ENCODE measurements at places on chromosomes 16 and 17.

DNA sequence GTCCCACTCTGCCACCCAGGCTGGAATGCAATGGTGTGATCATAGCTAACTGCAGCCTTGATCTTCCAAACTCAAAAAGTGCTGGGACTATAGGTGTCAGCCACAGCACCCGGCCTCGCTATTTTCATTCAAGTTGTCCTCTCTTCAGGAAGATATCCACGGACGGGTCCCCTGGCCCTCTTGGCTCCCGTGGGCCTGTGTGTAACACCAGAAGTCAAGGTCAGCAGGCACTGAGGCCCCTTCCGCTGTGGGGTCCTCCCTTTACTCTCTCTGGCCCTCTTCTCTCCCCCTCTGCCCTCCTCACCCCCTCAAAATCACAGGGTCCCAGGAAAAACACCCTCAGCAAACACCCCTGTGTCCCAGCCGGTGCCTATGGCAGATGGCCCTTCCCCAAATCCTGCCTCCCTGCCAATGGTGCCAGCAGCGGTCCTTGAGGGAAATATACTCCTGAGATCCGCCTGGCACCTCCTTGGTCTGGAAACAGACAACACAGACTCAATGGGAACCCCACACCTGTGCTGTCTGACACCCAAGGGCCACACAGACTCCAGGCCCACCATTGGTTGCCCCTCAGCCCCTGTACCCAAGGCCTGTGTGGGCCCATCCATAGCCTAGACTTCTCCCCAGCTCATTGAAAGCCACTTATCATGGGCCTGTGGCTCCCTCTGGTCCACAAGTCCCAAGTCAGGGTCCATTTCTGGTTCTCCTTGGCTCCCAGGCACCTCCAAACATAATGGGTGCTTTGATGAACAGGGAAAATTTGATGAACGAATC, 221.5 kb downstream of the ZNF423 start:
- DNase-seq, result no peak

- no peak for DNase-seq
Measured at GRCh38 chr16:15990902-15991301, 41.5 kb downstream of the ABCC1 start.

DNA sequence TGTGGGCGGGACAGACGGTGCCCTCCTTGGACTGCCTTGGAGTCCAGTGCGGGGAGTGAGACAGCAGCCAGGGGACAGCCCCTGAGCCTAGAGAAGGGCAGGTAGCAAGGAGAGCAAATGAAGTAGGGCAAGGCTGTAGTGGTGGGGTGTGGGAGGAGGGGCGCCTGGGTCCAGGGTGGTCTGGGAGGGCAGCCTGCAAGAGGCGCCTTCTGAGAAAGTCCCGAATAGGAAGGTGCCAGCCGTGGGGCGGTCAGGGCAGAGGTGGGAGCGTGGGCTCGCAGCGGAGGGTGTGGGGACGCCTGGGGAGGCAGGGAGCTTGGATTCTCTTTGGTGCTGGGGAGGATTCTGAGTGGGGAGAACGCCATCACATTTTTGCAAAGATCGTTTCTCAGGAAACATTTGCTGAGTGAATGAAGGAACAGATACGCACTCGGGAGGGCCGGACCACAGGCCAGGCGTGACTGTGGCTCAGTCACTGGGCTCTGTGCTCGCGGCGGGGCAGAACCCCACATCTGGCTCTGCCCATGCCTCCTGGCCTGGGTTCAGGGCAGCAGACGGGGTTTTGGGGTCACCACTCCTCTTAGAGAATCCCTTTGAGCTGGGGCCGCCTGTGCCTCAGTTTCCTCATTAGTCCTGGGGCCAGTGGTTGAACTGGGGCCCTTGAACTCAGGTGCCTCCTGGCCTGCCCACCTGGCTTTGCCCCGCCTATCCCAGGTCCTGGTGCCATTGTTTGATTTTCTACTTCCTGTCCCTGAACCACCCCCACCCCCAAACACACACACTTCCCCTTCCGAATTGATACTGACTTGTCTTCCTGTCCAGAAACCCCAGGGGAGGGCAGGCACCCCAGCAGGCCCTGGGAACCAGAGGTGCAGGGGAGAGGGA, 4.2 kb downstream of the SNN start:
- DNase-seq, result no peak

GRCh38 chr17:10674704-10675103, 17.6 kb upstream of the MYH3 start:
- no peak for DNase-seq

GRCh38 chr17:31596382-31597323, 205.2 kb downstream of the RAB11FIP4 start:
- DNase-seq, result peak; percentile 60

DNA sequence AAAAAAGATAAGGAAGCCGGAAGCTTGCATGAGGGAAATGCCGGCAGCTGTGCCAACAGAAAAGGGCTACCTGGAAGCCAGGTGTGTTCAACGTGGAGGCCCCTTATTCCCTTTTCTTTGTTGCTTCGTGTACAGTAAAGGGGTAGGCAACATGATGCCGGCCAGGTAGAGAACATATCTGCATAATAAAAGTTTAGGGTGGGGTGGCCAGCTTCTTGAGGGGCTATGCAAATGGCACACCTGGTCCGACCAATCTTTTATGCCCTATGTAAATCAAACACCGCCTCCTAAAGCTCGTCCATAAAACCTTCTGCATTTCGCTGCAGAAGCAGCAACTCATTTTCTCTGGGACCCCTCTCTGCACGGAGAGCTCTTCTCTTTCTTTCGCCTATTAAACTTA, 911.6 kb downstream of the KCNJ2 start:
- no peak for DNase-seq

- peak; percentile 80 for DNase-seq
Measured at GRCh38 chr17:16521070-16521727, 29.2 kb upstream of the LRRC75A start.

DNA sequence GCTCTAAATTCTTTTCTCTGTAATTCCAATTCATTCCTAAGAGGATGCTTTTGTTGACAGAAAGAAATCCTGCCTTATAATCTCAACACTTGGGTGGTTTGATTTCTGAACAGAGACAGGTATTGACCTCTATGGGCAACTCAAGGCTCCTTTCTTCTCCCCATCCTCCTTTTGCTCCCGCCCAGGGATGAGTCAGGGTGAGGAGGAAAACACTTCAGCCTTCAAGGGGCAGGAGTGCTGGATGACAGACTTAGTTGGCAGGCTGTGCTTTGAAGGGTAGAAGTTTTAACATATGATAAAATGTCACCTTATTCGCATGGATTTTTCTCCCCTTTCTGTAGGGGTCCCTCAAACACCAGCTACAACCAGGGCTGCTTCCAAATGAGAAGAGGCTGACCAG, 16.7 kb upstream of the TOM1L1 start:
- DNase-seq, result no peak

DNA sequence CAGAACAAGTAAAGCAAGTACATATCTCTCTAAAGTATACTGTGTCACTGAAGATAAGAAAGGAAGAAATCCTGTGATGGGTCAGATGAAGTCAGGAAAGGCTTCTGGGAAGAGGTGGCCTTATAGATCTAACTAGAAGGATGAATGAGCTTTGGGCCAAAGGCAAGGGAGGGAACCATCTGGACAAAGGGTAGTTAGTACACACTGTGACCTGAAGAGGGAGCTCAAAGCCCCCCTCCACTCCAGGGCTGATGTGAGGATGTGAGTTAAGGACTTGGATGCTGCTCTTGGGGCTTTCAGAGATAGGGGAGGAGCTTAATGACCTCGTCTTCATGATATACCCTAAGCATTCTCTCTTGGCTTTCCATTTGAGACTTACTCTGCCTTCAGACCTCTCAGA, 185.3 kb upstream of the CACNG3 start:
- peak; percentile 51 for DNase-seq

DNA sequence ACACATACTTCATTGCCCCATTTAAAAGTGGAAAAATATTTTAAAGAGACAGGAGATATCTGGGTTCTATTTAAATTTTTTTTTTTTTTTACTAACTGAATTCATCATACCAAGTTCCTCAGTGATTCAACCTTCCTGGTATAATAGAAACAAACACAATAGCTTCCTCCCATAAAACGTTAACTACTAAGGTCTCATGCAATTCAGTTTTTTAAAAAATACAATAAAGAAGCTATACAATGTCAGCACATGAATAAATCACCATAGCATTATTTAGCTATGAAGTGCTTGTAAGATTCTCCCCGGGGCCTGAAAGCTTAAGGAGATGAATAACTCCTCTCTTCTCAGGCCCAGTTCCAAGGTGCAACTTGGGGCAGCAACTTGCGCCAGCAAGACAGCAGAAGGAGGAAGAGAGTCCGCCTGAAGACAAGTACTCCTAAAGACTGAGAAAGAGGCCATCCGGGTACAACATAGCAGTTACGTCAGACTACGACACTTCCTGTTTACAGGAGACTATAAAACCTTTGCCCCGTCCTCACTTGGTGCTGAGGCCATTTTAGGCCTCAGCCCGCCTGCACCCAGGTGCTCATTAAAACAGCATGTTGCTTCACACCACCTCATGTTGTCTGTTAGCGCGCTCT, 81.5 kb downstream of the MYO1D start:
- DNase-seq, result no peak

DNA sequence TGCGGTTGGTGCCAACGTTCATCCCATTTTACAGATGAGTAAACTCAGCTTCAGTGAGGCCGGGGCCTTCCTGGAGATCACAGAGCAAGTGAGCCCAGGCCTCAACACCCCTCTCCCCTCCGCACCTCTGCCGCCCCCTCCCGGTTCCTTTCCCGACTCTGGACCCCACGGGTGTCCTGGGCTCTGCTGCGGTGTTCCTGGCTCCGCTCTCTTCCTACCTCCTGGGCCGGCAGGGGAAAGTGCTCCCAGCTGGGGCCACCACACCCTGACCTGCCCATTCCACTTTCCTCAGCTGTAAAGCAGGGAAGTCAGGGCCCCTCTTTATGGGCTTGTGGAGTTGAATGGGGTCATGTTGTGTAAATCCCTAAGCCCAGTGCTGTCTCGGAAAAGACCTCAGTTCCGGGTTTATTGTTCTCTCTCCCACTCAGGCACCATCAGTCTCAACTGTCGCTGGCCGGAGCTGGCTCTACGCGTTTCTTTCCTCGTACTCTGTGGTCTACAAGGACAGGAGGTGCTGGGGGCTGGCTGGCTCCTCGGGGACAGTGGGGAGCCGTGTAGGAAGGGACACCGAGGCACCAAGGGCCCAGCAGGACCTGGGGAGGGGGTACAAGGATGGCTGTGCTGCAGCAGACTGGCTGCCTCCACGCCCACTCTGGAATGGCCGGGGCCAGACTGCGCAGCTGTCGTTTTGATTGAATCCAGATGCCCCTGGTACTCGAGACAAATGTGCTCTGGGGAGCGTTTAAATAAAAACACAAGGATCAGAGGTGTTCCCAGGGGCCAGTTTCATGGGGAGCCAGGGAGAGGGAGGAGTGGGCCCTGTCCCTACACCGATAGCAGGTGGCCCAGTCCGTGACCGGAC, 21.7 kb upstream of the ACSF3 start:
- no peak for DNase-seq

- DNase-seq, result no peak
Measured at GRCh38 chr17:40317345-40317873, 8.4 kb downstream of the RARA start.

DNA sequence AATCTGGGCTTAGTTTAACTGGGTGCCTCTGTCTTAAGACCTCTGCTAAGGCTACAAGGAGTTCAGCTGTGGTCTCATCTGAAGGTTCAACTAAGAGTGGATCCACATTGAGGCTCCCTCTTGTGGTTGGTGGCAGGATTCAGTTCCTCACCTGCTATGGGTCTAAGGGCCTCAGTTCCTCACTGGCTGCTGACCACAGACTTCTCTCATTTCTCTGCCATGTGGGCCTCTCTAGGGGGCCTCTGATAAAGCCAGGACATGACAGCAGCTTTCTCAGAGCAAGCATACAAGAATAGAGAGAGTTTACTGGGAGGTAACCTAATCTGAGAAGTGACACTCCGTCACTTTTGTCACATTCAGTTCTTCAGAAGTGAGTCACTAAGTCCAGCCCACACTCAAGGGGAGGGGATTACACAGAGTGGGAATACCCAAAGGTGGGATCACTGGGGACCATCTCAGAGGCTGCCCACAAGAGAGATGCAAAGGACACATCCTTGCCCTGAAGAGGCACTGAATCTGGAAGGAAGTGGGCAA, 19.2 kb upstream of the ABAT start:
- no peak for DNase-seq

DNA sequence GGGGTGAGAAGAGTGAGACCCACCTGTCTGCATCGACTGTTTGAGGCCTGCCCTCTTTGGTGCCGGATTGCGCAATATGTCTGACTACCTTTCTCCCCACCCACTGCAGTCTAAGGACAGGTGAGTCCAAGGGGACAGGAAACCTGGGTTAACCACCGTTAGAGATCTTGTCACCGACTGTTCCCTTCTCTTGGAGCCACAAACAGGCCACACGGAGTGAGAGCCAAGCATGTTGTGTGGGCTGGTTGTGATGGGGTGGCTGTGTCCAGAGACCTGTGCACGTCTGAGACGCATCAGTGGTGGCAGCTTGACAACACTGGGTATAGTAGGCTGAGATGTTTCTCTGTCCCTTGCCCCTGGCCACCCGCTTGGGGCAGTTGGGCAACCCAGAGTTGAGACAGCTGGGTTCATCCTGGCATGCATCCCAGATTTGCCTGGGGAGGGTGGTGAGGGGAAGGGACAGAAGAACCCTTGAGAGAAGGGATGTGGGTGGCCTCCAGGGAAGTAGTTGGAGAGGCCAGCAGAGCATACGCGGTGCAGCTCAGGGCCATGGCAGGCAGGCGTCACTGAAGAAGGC, 21.4 kb downstream of the MPRIP start:
- DNase-seq, result peak; percentile 96

DNA sequence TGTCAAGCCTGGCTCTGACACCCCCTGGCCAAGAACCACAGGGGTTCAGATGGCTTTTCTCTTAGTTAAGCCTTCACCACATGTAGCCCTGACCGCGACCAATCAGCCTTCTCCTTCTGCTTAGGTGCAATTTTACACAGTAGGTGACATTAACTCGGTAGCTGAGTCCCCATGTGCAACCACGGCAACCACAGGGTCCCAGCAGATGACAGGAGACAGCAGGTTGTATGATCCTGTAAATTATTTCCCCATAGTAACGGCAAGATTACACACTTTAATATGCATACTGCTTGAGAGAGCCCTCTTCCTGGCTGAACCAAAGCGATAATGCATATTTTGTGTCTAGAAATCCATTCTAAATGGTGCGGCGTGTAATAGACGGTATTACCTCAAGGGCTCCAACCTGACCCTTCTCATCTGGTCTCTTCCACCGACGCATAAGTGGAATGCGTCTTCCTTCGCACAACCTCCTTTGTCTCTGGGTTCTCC, 458.7 kb upstream of the ZFHX3 start:
- DNase-seq, result no peak

- DNase-seq, result no peak
Measured at GRCh38 chr17:78027121-78027520, 68.6 kb downstream of the TNRC6C start.

DNA sequence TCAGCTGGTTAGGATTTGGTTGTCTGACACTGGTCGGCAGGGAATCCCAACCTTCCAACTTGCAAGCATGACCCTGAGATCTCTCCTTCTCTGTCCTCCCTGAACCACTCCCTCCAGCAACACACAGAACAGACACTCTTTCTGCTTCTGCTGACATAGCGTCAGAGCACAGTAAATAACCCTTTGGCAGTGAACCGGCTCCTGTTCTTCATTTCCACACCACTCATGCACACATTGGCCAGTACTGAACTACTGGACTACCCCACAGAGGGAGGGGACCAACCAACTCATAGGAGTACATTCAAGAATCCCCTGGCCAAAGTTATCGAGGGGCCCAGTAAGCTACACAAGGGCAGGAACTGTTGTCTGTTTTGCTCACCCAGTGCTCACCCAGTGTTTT, 138.2 kb downstream of the ZNF423 start:
- DNase-seq, result no peak

GRCh38 chr16:674968-675883, at the start of gene RHBDL1:
Gene RHBDL1 (plus strand): TSS chr16:675671. CDS start chr16:675791, 120 bp downstream.
- DNase-seq, result no peak
